ENCODE measurements at places on chromosomes 1 and 21.
A peak's percentile ranks its signal among the peaks of the same experiment; 100 is the strongest.

DNA sequence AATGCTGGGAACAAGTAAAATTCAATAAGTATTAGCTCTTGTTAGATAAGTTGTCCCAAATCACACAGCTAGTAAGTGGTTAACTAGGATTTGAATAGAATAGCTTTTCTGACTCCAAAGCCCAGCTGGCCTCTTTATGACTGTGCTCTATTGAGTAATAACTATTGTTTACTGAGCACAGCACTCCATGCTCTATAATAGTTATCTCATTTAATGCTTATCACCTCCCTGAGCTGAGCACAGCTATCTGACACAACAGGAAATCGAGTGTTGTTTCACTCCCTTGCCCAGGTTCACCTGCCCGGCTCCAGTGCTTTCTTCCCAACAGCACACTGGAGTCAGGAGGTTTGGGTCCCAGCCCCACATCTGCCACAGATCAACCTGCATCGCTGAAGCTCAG is 38.8 kb upstream of the STMN1 start:
- H3K27me3 ChIP-seq: no peaks in the 10 kb centered on the region
- no peak overlapping the region for H3K4me3 ChIP-seq
- no peak for DNase-seq

GRCh38 chr1:95263450-95263849 is 29.4 kb downstream of the RWDD3 start:
- no peak for DNase-seq
- no peak overlapping the region for H3K27ac ChIP-seq
- H3K4me1 ChIP-seq: peaks cover 6% of the 10 kb centered on the region
- no peaks in the 10 kb centered on the region for H3K36me3 ChIP-seq
- H3K4me3 ChIP-seq: no peak overlapping the region
- no peaks in the 10 kb centered on the region for H3K27me3 ChIP-seq

- H3K4me3 ChIP-seq: no peak overlapping the region
- peaks cover 8% of the 10 kb centered on the region for H3K4me1 ChIP-seq
- DNase-seq: no peak
- no peaks in the 10 kb centered on the region for H3K27me3 ChIP-seq
- no peaks in the 10 kb centered on the region for H3K36me3 ChIP-seq
These were observed 18.0 kb upstream of the ZNF678 start for GRCh38 chr1:227545361-227545760.

GRCh38 chr1:14543191-14543840 is 55.2 kb upstream of the KAZN start:
- peaks cover 28% of the 10 kb centered on the region for H3K27me3 ChIP-seq
- no peak overlapping the region for H3K27ac ChIP-seq
- no peak for DNase-seq

- H3K4me3 ChIP-seq: peak overlapping the region; percentile 73
- H3K36me3 ChIP-seq: no peaks in the 10 kb centered on the region
- H3K27ac ChIP-seq: peak overlapping the region; percentile 97
- no peaks in the 10 kb centered on the region for H3K27me3 ChIP-seq
- peaks cover 49% of the 10 kb centered on the region for H3K4me1 ChIP-seq
These were observed 31.3 kb upstream of the JUN start for GRCh38 chr1:58815069-58815685.

- peaks cover 2% of the 10 kb centered on the region for H3K36me3 ChIP-seq
- H3K27ac ChIP-seq: peak overlapping the region; percentile 50
- no peak overlapping the region for H3K4me3 ChIP-seq
- no peak for DNase-seq
- H3K27me3 ChIP-seq: no peaks in the 10 kb centered on the region
- peaks cover 20% of the 10 kb centered on the region for H3K4me1 ChIP-seq
These were observed 9.9 kb downstream of the GPR3 start for GRCh38 chr1:27402349-27402754.

DNA sequence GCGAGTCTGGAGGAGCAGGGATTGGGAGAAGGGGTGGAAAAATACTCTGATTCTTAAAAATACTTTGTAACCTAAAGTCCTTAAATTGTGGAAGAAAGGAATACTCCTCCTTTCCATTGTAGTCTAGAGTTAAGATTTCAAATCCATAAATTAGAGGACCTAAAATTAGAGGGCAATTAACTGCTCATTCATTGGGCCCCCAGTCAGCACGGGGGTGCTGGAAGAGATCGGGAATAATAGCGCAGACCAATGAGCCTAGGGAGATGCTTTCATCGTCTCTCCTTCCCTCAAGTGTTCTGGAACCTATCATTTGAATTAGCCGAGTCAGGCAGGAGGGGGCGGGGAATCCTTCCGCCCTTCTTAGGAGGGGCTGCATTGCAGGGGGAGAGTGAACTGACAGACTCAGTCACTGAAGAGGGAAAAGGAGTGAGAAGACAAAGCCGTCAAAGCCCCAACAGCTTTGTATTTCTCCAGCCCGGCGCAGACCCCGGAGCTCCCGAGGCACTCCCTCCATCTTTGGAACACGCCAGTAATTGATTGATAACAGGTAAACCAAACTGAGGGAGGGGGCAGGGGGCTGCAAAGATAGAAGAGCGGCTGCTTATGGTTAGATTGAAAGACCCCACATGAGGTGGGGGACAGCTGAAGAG is at the start of gene MLLT11:
TSS of gene MLLT11 (plus strand) at position 391 of the 650 bp plus-strand sequence. CDS start 6,828 bp downstream, outside the sequence.
- H3K27ac ChIP-seq: peak within 1 kb of the TSS; percentile 98
- H3K4me3 ChIP-seq: peak within 1 kb of the TSS; percentile 96
- H3K4me1 ChIP-seq: peaks cover 56% of the 10 kb centered on the region

- H3K27ac ChIP-seq: no peak overlapping the region
- H3K36me3 ChIP-seq: no peaks in the 10 kb centered on the region
- no peaks in the 10 kb centered on the region for H3K27me3 ChIP-seq
- peaks cover 8% of the 10 kb centered on the region for H3K4me1 ChIP-seq
- no peak for DNase-seq
- H3K4me3 ChIP-seq: no peak overlapping the region
These were observed 9.4 kb upstream of the VAMP4 start for GRCh38 chr1:171751221-171751620.

DNA sequence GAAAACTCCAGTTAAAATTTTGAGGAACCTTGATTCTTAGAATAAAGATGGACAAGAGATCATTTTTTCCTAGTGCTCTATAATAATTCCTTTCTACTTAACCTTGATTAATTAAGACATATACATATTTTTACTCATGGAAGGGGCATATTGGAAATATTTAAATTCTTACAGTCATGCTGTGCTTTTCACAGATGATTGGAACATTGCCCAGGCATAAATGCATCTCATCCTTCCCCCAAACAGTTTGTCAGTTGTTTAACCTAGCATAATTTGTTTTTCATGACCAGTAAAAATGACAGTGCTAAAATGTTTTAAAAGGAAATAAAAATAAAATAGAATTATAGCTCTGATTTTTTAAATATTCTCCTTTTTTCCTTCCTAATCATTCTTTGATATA is 140.0 kb downstream of the DNM3 start:
- no peaks in the 10 kb centered on the region for H3K36me3 ChIP-seq
- no peak for DNase-seq
- H3K4me1 ChIP-seq: peaks cover 2% of the 10 kb centered on the region
- H3K4me3 ChIP-seq: no peak overlapping the region
- no peaks in the 10 kb centered on the region for H3K27me3 ChIP-seq

DNA sequence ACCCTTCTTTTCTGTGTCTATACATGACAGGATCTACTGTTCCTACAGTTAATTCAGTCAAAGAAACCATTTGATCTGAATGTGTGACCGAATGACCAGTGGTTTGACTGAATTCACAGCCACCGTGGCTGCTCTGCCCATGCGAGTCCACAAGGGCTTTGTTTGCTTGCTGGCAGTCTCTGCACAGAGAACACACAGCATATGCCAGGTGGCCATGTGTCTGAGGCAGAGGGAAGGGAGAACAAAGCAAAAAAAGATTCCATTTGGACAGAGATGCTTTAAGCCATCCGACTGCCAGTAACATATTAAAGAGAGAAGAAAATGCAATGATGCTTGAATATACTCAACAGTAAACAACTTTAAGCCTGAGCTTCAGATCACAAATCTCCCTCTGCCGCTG is 737.8 kb upstream of the CXADR start:
- no peak overlapping the region for H3K4me3 ChIP-seq
- no peak overlapping the region for H3K27ac ChIP-seq
- H3K36me3 ChIP-seq: no peaks in the 10 kb centered on the region
- H3K27me3 ChIP-seq: no peaks in the 10 kb centered on the region
- H3K4me1 ChIP-seq: peaks cover 34% of the 10 kb centered on the region

DNA sequence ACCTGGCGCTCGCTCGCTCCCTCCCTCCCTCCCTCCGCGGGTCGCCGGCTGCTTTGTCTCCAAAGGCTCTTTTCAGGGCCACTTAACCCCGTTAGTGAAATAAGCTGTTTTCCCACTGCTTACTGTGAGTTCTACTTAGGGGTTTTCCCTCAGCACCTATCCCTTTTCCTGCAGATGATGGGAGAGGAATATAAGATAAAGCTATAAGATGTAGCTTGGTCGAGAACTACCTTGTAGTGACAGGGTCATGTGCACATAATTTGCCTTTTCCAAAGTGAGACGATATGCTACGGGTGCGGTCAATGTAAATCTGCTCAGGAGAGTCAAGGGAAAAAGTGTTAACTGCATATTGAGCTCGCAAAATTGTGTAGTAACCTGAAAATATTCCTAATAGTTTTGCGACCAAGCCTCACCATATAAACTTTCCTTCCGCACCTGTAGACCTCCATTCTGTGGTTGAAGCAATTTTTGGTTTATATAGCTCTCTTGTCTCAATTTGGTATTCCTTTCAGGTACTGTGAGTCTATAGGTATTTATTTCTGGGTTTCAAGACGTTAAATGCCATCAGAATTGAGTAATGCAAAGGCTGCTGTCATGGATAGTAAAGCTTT is 55.8 kb upstream of the BOLA1 start:
- H3K4me3 ChIP-seq: peak overlapping the region; percentile 72
- H3K36me3 ChIP-seq: no peaks in the 10 kb centered on the region
- no peaks in the 10 kb centered on the region for H3K27me3 ChIP-seq
- H3K4me1 ChIP-seq: peaks cover 34% of the 10 kb centered on the region
- peak overlapping the region; percentile 89 for H3K27ac ChIP-seq

DNA sequence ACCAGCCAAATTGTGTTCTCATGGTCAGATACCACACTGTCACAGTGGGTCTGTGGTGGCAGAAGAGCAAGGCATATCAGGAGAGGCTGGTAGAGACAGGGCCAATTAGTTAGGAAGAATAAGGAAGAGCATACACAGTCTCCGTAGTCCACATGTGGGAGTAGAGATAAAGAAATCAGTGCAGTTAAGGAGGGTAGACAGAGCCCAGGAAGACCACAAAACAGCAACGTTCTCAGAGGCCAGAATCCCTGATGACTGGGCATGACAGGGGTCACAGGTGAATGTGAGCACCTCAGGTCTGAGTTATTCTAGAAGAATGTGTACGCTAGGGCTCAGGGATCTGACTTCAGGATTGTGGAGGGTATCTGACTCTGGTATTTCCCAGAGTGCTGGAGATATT is 31.7 kb downstream of the CD48 start:
- no peaks in the 10 kb centered on the region for H3K27me3 ChIP-seq
- no peak overlapping the region for H3K4me3 ChIP-seq
- peaks cover 4% of the 10 kb centered on the region for H3K4me1 ChIP-seq
- no peaks in the 10 kb centered on the region for H3K36me3 ChIP-seq
- no peak overlapping the region for H3K27ac ChIP-seq
- no peak for DNase-seq

- H3K27ac ChIP-seq: no peak overlapping the region
- no peaks in the 10 kb centered on the region for H3K4me1 ChIP-seq
- H3K27me3 ChIP-seq: peaks cover 23% of the 10 kb centered on the region
- H3K4me3 ChIP-seq: no peak overlapping the region
- peak; percentile 21 for DNase-seq
These were observed 394.8 kb downstream of the MATN1 start for GRCh38 chr1:30328401-30329262.

GRCh38 chr1:46749404-46749803 is 30.5 kb upstream of the EFCAB14 start:
- no peak for DNase-seq
- no peaks in the 10 kb centered on the region for H3K36me3 ChIP-seq
- no peak overlapping the region for H3K4me3 ChIP-seq
- H3K27me3 ChIP-seq: peaks cover 44% of the 10 kb centered on the region
- H3K27ac ChIP-seq: no peak overlapping the region
- H3K4me1 ChIP-seq: peaks cover under 1% of the 10 kb centered on the region

DNA sequence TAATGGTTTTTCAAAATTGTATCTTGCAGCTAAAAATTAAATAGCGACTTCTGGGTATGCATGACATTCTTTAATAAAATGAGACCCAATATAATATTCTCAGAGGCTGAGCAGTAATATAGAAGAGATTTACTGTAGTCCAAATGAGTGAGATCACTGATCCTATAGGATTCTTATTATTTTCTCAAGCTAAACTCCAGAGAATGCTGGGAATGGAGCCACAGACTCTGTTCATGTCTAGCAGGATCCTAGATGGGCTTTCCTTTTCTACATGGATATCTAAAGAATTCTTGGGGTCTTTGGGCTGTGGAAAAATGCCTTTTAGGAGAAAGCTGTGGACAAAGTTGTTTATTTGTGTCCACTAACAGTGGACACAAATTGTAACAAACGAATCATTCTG is 150.7 kb upstream of the ZNF644 start:
- H3K4me1 ChIP-seq: peaks cover 17% of the 10 kb centered on the region
- H3K27ac ChIP-seq: no peak overlapping the region
- DNase-seq: no peak
- H3K36me3 ChIP-seq: no peaks in the 10 kb centered on the region

GRCh38 chr1:70674941-70675685 is 264.0 kb downstream of the CTH start:
- peaks cover 6% of the 10 kb centered on the region for H3K4me1 ChIP-seq
- no peak overlapping the region for H3K27ac ChIP-seq
- no peak overlapping the region for H3K4me3 ChIP-seq
- DNase-seq: no peak
- peaks cover 1% of the 10 kb centered on the region for H3K27me3 ChIP-seq

DNA sequence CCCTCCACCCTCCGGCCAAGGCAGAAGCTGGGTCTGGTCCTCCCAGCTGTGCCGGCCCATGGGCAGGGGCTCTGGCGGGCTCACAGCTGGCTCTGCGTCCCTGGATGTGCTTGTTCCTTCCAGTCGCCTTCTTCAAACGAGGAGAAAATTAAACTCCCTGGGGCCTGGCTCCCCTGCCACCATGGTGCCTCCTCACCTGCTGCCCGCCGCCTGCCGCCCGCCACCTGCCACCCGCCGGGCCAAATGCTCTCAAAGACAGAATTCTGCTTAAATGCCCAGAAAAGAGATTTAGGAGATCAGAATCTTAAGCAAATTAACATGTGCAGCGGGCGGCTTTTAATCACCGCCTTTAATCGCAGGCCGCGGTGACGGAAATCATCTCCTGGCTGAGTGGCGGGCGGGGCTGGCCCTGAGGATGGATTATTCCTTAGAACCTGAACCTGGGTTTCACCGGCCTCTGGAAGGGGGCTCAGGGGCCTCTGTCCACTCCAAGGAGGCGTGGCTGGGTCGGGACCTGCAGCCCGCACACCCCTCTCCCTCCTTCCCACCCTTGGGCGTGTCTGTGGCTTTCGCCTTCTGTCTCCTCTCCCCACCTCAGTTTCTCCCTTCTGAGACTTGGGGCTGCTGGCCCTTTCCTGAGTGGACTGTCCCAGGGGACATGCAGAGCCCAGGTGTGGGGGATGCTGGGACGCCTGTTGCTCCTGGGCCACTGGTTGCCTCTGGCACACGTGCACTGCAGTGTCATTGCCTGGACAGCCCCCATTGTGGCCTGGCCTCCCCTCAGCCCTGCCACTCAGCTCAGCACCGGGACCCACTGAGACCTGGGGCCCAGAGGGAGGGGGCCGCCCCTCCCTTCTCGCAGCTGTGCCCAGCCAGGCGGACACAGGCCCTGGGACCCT is 10.5 kb upstream of the PLCH2 start:
- DNase-seq: no peak
- no peak overlapping the region for H3K4me3 ChIP-seq
- H3K27ac ChIP-seq: no peak overlapping the region

Data from mesothelial cell of epicardium (in vitro differentiated cells).